Colonic mucosa (tissue), 4 donors: ENCODE measurements at places on chromosomes 7 and 10. TPM values are rescaled to one million over a fixed set of nuclear protein-coding genes. Genes with fewer than 3 reads are reported as not detected.

The EVX1 gene
- 1.5 TPM for total RNA-seq

- H3K27me3 ChIP-seq, result no peaks in the 10 kb centered on the region
- H3K4me1 ChIP-seq, result peaks cover 3% of the 10 kb centered on the region
- no peaks in the 10 kb centered on the region for H3K36me3 ChIP-seq
- DNase-seq, result no peak
These were observed 74.6 kb downstream of the FOXL3 start for GRCh38 chr7:364536-364935.

The SPDYE5 gene
- not detected for total RNA-seq

DNA sequence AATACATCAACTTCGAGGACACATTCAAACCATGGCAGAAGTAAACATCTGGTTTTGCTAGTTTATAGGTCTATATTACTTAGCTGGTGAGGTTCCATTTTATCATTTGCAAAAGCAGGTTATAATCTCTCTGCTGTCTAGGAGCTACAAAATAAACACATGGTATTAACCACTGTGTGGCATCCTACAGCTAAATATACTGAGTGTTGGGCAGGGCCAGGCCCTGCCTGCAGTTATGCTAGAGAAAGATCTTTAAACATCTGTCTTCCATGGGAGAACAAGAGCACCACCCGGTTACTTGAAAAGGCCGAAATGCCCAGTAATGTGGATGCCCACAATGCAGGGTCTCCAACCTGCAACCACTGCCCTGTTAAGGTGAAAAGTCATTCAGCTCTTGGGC is 20.6 kb upstream of the FKBP9 start:
- no peaks in the 10 kb centered on the region for H3K4me1 ChIP-seq
- H3K36me3 ChIP-seq, result no peaks in the 10 kb centered on the region
- no peak for DNase-seq
- no peak overlapping the region for H3K27ac ChIP-seq

- no peaks in the 10 kb centered on the region for H3K36me3 ChIP-seq
- no peak overlapping the region for H3K4me3 ChIP-seq
- H3K4me1 ChIP-seq, result no peaks in the 10 kb centered on the region
- no peak for DNase-seq
- no peak overlapping the region for H3K27ac ChIP-seq
These were observed 937.1 kb upstream of the C7orf33 start for GRCh38 chr7:147653456-147653855.

DNA sequence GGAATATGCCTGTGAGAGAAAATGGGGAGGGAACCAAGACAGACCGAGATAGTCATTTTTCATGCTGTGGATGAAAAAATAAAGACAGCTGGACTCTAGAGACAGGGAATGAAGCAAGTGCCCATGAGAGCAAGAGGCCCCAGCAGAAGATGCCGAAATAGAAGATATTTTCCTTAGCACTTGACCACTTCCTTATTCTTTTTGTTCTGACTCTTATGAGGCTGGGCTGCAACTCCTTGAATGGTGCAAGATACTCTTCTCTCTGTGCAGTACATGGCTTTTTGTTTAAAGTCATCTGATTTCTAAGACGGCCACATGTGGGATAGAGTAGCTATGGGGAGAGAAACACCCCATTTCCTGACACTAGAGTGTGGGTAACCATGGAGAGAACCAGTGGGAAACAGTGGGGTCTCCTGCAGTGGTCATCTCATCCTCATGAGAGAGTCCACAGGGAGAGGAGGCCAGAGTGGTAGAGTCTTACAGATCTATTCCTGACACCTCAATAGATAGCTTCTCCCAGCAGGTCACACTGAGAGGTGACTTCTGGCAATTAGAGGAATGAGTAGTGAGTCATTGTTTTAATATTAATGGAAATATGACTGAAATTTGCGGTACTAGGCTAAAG is 18.0 kb upstream of the VCL start:
- H3K4me1 ChIP-seq, result no peaks in the 10 kb centered on the region
- H3K36me3 ChIP-seq, result no peaks in the 10 kb centered on the region
- no peak for DNase-seq
- no peak overlapping the region for H3K27ac ChIP-seq
- H3K4me3 ChIP-seq, result no peak overlapping the region
- no peaks in the 10 kb centered on the region for H3K27me3 ChIP-seq
